Hematopoietic multipotent progenitor cell (in vitro differentiated cells): ENCODE measurements at places on chromosomes 2 and 18.

DNA sequence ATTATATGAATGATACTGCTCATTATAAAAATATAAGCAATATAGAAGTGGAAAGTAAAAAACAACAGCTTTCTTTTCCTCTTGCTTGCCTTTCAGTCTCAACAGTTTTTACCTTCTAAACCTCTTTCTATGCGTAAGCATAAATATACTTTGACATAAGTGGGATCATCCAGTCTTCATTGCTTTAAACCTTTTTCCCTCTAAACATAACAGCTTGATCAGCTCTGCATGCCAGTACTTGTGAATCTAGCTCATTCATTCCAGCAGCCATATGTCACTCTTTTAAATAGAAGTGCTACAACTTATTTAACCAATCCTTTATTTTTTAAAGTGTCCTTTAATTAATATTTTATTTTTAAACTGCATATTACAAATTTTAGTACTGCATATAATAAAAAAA is 88.1 kb downstream of the TTC27 start:
- no peak for DNase-seq

GRCh38 chr2:15527074-15527739 is 33.9 kb downstream of the NBAS start:
- DNase-seq: no peak

DNA sequence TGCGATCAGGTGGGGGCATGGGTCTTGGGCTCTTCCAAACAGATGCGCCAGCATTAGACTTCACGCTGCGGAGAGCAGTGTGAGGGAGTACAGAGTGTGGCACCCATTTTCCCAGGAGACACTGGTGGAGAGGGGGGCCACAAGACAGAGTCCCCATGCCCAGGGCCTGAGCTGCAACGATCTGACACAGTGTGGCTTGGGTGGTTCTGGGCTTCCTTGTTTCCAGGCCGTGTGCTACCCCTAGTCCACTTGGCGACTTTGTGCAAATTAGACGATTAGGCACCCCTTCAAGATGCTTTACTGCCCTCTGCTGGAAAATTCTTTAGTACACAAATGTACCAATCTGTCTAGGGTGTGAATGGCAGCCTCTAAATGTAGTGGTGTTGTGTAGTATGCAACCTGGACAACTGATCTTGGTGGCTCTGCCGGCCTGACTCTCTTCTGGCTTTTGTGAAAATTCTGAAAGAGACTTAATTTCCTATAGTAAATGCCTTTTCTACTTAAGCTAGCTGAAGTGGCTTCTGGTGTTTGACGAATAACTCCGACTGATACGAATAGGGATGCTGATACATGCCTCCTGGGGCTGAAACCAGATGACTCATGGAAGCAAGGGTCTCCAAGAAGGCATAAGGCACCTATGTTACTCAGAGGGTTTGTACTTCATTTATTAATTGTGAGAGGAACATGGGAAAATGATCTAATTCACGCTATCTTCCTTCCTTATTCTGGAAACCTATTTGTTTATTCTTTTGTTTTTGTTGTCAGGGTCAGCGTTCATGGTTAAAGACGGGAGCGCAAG is 92.3 kb upstream of the SMAD2 start:
- DNase-seq: peak; percentile 70

DNA sequence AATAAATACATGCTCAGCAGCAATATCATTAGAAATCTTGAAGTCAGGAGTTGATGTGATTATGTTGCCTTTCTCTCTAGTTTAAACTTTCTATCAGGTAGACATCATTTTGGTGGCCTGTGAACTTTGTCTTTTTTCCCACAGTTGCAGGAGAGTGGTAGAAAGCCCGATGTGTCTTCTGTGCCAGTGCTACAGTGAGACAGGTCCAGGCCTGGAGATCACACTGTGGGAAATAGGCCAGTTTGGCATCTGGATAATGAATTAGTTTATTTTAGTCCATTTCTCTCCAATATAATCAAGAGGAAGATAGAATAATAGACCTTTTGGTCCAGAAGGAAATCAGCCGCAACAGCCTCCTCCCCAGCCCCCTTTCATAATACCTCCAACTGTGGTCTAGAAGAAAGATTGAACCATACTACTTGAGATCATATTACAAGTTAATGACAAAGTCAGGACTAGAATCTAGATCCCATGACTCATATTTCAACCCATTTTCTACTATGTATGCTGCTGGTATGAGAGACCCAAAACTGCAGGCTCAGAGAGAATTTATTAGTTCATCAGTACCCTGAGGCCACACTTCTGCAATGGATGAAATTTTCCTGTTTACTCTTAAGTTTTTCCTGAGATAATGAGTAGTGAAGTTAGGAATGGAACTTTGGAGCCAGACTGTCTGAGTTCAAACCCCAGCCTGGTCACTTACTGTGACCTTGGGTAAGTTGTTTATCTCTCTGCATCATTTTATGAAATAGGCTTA is 20.6 kb downstream of the KCMF1 start:
- no peak for DNase-seq

GRCh38 chr2:117726747-117727146 is 87.7 kb upstream of the DDX18 start:
- no peak for DNase-seq

DNA sequence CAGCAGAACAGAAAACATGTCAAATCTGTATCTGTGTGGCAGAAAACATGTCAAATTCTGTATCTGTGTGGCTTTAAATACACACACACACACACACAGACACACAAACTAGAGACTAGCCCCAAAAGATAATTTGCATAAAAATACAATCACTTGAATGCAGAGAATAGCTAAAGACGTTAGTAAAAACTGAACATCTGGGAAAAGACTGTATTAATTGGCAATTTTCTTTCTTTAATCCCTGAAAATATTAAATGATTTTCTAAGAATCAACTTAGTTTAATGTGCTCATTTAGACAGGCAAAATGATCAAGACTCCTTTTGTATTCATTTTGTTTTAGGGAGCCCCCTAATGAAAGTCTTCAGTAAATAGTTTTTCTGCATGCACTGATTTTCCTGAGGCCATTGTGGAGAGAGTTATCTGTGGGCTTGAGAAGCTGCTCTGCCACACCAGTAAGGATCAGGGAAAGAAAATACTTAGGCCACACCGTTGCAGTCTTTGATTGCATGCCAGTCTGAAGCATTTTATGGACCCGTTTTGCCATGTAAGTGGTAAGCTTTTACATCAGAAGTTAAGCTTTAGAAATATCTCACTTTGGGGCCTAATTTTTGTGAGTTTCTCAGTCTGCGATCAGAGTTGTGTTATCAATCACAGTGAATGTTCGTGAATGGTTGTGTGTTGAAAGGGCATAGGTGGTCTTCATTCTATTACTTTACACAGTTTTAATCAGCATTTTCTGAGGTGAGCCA is 2.2 kb downstream of the SPATS2L start:
- no peak for DNase-seq

DNA sequence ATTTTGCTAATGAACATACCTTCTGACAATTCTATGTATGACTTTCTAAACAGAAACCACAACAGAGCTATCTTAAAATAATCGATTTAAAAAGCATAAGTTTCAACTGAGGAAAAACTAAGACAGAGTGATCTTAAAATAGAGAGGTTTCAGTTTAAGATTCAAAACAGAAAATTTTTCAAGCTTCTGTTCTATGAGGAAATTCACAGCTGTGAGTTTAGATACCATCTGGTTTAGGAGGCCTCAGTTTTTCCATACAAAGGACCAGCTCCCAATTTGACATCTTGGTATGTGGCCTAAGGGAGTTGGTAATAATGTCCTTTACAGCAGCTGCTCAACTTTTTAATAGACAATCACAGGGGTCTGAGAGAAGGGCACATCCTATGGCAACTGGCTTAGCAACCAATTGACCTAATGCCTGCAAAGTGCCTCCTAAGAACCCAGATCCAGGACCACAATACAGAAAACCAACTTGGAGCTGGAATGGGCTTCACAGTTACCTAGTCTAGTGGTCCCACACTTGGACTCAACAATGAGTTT is 39.7 kb downstream of the MDH1 start:
- no peak for DNase-seq

DNA sequence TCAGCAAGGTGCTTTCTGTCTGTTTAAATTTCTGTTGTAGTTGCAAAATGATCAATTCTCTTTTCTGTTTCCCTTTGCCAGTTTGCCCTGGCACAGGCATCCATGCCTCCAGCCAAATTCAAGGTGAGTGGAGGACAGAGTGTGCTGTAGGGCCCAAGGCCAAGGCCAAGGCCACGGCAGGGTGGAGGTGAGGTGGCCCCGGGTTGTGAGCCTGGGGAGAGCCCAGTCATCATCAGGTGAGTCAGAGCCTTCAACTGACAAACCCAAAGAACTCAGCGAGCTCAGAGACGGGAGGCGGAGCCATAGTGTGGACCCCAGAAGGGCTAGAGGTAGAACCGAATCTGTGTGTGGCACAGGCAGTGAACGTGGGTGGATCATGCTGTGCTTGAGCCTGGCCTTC is 55.7 kb downstream of the BCL2L11 start:
- no peak for DNase-seq

- peak; percentile 74 for DNase-seq
Measured at GRCh38 chr2:60998628-60999545, 18.6 kb upstream of the PEX13 start.

GRCh38 chr2:222982010-222982908 is 69.7 kb upstream of the KCNE4 start:
- DNase-seq: no peak

DNA sequence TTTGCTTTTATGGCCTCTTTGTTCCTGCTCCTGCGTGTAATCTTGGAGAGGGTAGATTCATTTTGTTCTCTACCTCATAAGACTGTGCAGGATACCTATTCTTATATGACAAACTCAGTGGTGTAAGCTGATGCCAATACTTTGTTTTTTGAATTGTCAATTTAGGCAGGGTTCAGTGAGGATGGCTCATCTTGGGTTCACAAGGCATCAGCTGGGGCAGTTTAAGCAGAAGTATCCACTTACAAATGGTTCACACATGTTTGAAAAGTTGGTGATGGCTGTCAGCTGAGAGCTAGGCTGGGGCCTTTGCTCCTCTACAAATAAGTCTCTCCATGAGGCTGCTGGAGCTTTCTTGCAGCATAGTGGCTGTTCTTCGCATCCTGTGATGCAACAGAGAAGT is 920.6 kb upstream of the PIK3C3 start:
- no peak for DNase-seq

- no peak for DNase-seq
Measured at GRCh38 chr18:77617694-77618093, 368.0 kb downstream of the GALR1 start.

- DNase-seq: no peak
Measured at GRCh38 chr18:59268127-59268720, 5.0 kb downstream of the RAX start.

- no peak for DNase-seq
Measured at GRCh38 chr2:46175419-46175818, 121.8 kb upstream of the EPAS1 start.

GRCh38 chr2:1784087-1784486 is 39.8 kb upstream of the PXDN start:
- no peak for DNase-seq

GRCh38 chr2:153360239-153360638 is 118.3 kb downstream of the RPRM start:
- DNase-seq: no peak

GRCh38 chr2:3664925-3665324 is 6.9 kb downstream of the ALLC start:
- DNase-seq: no peak

- no peak for DNase-seq
Measured at GRCh38 chr2:86280191-86280667, 57.2 kb downstream of the REEP1 start.

DNA sequence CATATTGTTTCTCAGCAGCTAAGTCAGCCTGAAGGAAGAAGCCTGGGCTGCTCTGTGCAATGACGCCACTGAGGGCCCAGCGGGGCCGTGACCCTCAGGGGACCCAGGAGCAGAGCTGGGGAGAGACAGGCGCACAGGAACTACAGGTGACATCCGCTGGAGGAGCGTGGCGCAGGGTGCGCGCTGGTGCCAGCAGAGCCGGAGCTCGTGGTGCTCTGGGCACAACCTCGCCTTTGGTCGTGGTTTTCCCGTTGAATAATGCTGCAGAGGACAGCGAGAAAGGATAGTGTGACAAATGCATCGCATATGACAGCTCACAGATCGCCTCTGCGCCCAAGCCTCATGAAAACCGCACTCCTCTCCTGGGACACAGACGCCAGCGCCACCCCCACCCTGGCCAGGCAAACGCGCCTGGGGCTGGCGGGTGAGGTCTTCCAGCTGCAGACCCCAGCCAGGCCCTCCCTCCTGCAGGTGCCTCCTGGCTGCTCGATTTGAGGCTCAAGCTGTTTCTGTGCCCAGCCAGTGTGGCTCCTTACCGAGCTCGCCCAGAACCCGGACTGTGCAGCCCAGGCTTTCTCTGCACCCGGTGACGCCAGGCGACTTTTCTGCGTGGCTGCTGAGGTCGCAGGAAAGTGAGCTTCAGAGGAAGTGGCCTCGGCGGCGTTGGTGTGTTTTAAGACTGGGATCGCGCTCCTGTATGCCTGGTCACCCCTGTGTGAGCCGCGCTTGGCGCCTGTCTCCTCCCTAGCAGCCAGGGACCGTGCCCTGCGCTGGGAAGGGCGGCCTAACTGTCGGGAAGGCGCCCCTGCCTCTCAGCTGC is 583.1 kb upstream of the HS6ST1 start:
- DNase-seq: no peak

GRCh38 chr2:159614534-159615366 is 1.6 kb downstream of the BAZ2B start:
- no peak for DNase-seq

DNA sequence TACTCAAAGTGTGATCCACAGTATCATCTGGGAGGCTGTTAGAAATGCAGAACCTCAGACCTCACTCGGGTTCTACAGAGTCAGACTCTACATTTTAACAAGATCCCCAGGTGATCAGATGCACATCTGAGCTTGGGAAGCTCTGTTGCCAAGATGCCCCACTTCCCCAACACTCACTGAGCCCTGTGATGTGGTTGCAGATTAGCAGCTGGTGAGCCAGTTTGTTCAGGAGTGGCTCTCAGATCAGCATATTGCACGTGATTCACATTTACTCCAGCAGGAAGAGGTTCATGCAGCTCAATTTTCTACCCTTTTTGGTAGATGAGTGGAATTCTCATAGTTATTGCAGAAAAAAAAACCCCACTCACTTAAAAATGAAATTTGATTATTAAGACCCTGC is 96.4 kb downstream of the VIT start:
- no peak for DNase-seq

DNA sequence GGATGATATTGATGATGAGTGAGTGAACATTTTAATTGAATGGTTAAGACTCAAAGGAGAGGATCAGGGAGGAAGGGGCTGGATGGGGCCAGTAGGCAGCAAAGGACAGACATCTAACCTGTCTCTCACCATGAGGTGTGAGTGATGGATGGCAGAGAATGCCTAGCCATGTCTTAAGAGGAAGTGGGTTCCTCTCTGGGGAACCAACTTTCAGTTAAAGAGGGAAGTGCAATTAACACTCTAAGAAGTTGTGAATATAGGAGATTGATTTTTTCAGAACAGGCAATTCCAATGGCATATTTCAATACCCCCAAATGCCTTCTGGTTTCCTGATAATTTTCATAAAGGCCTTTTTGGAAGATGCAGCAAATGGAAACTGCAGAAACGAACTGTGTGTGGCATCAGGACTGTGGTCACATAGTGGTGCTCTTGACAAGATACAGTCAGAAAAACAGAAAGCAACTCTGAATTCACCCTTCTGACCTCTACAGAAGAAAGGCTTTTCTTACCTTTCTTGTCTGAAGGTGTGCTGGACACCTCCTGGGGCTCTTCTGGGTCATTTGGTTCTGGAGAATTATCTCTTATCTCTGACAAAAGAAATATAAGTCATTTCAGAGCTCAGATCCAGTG is 10.2 kb downstream of the SP110 start:
- DNase-seq: no peak
